Stimulated activated CD4-positive, alpha-beta T cell treated with anti-CD3 and anti-CD28 coated beads, TNF-alpha, amount 100 ng/mL, for 4 hours (primary cell): ENCODE measurements at places on chromosomes 12 and 14.

- DNase-seq: peak; percentile 52
Observed at GRCh38 chr12:6363330-6364043, 11.9 kb downstream of the SCNN1A start.

- DNase-seq: no peak
Observed at GRCh38 chr14:101135796-101136742, 232.5 kb upstream of the RTL1 start.

DNA sequence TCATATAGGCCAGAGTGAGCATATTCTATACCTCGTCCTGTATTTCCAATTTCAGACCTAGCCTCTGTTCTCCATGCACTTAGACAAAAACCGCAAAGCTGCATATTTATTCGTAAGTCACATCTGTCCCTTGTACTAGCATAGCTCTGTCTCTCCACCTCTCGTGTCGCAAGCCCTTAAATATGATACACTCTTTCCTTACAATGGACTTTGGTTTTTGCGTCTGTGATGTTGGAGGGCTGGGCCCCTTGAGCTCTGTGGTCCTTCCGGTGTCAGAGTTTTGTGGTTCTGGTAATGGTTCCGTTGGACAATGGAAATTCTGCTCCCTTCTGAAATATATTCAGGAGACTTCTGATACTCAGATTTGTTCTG lies 11.3 kb downstream of the PRKCH start:
- DNase-seq: no peak

DNA sequence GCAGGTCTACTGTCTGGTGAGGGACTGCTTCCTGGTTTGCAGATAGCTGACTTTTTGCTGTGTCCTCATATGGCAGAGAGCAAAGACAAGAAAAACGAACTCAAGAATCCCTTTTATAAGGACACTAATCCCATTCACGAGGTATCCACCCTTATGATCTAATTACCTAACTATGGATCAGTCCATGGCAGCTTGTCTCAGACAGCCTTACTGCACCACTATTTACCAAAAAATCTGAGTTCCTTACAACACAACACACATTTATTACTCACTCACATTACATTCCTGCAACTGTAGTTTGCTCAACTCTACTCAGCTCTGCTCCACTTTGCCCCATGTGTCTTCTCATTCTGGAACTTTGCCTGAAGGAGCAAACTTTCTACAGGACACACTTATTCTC lies 10.1 kb upstream of the SLC6A15 start:
- DNase-seq: no peak

DNA sequence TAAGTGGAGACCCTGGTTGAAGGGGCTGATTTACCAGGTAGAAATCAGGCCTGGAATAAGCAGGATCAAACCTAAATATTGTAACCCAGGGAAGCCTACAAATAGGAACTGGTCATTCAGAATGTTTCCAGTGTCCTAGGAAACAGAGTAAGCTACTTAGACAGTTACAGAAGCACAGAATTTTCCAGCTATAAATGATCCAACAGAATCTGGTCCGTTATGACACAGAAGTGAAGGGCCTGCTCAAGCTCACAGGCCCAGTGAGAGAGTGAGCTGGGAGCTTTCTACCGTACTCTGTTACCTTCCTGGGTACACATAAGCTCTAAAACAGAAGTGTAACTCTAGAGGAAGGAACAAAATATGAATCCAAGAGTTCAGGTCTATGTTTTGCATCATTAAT lies 119.1 kb downstream of the TTC7B start:
- no peak for DNase-seq

DNA sequence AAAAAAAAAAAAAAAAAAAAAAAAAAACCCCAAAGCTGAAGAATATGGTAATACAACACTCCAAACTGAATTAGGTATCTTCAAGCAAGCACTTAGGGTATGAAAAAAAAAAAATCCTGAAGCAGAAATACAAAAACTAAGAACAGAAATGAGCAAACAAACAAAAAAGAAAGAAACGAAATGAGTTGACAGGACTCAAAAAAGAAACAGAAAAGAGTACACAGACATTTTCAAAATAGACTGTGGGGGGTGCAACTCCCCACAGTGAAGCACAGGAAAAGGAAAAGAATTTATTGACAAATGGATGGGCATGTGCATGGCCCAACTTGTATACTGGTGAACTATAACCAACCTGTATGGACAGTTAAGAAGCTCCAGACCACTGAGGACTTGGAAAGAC lies 24.6 kb downstream of the RPS6KA5 start:
- DNase-seq: no peak
